ENCODE measurements at places on chromosomes 13 and 19.
A peak's percentile ranks its signal among the peaks of the same experiment; 100 is the strongest.

DNA sequence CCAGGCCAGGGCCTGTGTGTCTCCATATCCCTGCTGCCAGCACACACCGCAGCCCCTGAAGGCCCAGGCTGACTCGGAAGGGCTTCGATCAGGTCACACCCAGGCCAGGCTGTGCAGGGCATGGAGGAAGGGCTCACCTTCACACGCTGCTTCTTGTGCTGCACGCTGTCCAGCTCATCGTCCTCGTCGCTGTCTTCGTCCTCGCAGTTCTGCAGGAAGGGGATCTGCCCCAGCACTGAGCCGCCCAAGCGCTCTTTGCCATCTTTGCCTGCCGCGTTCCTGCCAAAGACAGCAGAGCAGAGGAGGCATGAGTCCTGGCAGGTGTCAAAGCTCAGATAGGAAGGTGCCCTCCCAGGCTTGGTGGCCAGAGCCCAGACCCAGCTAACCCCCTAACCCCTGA, 13.7 kb upstream of the PRKD2 start:
- no peak for DNase-seq

DNA sequence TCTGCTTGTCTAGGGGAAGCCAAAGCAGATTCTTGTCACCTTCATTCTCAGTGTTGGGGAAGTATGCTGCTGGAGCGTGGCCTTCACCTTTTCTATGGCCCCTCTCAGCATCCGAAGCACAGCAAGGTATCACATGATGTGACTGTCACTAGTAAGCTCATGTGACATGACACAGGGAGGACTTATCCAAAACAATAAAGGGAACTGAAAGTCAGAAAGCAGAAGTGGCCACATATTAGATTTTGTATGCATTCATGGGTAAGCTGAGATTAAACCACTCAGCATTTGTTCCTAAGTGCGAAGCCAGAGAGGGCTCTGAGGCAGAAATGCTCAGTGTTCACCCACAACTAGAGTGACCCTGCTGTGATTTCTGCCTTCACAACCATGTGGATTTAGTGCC, 72.8 kb upstream of the PCDH8 start:
- peak; percentile 61 for DNase-seq

DNA sequence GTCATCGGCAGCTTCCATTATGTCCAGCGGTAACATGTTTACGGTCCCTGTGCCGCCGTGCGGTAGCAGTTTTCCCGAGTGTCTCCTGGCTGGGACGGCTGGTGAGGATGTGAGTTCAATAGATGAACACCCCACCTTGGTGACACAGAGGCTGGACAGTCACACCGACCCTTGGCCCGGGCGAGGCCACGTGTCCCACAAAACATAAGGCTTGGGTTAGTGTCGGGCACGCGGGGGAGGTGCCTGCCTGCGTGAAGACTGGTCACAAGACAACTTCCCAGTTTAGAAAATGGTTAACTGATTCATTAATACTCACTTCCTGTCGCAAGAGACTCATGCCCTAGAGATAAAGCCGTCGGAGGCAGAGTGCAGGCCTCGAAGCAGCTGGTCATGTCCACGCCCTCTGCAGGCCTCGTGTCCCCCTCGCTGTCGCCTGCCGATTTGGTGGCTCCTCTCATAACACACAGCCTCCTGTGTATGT, 17.2 kb downstream of the RASA3 start:
- no peak for DNase-seq

DNA sequence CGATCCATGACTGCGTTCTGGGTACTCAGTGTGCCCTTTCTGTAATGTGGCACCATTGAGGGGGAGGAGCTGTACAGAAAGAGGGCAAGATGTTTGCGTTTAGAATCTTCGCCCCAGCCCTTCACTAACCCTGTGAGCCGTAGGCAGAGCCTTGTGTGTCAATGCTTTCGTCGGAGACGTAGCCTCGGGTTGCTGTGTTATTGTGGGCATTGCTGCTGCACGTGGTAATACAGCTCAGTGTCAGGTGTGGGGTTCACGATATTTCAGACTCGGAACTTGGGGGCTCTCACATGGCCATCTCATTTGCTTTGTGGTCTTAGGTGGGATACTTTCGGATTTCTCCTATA, 6.1 kb downstream of the RPS9 start:
- DNase-seq = no peak

DNA sequence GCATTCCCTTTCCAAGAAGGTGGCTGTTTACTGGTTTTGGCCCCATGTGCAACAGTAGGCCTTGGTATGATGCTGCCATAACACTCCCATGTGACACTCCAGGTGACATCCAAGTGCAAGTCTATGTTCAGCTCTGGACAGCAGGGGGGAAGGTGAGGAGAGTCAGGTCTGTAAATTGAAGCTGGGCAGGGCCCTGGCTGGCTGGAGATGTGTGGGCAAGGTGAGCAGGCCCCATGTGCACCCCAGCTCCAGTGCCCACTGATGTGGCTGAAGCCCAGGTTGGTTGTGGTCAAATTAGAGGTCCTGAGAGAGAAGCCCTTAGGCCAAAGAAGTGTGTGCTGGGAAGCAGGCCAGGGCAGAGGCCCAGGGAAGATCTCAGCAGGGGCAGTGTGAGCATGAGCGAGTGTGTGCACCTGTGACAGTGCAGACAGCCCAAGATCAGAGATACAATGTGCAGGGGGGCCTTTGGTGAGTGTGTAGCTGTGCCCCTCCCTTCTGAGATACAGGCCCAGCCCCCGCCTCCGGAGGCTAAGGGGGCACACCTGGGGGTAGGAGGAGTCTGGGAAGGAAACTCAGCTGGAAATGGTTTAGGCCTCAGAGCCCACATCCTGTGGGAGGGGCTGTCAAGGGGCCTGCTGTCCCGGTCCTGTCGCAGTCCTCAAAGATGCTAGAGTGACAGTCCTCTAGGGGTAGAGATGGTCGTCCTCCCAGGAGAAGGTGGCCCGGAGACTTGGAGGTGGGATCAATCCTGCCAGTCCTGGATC, 18.6 kb downstream of the DEDD2 start:
- no peak for DNase-seq

GRCh38 chr19:7395360-7396066, 46.8 kb downstream of the ARHGEF18 start:
- DNase-seq = no peak

GRCh38 chr13:65093357-65093756, 2136.8 kb downstream of the PCDH9 start:
- no peak for DNase-seq

DNA sequence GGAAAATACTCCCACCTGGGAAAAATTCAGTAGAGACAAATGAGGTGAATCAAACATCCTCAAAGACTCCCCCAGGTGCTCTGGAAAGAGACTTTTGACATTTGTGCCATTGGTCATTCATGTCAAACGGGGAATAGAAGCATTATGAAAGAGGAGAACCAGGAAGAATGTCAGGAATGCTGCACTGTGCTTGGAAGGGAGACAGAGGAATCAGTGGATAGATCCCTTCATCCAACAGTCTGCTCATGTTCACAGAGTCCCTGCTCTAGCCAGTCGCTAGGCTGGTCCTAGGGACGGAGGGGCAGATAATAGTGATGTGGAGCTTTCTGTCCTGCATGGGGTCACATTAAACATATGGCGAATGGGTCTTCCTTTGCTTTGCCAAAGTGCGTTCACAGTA, 384.4 kb downstream of the FGF9 start:
- no peak for DNase-seq

All from Ammon's horn (tissue), 1 donor.